Fibroblast of skin of right quadriceps (primary cell): ENCODE measurements at places on chromosomes 5 and 9.

DNA sequence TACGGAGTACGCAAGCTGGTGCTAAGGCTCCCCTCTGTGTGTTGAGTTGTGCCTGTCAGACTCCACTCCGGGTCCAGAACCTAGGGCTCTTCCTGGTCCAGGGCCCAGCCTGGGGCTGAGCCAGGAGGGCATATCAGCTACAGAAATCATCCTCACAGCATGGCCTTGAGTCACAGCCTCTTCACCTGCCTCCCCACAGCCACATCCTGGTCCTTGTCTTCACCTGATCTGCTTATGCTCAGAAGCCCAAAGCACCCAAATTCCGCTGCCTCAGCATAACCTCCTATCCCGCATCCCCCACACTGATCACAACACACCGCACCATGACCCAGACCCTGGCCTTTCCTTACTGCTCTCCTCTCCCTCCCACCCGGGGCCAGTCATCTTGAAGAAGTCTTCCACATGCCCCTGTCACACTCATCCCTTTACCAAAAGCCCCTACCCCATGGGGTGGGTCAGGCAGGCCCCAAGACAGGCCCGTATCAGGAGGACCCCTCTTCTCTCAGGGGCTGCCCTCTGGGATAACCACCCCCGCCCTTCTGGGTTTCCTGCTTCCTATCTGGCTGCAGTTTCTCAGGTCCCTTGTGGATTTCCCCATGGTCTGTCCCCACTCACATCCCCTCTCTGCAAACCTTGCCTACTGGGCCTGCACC is 1.3 kb upstream of the IL3 start:
- DNase-seq, result no peak

- no peak for DNase-seq
Measured at GRCh38 chr5:10324518-10325370, 17.0 kb upstream of the CMBL start.

- peak; percentile 20 for DNase-seq
Measured at GRCh38 chr5:133945568-133945967, 22.9 kb downstream of the C5orf15 start.

- DNase-seq, result no peak
Measured at GRCh38 chr9:132244582-132245455, 83.0 kb downstream of the NTNG2 start.

DNA sequence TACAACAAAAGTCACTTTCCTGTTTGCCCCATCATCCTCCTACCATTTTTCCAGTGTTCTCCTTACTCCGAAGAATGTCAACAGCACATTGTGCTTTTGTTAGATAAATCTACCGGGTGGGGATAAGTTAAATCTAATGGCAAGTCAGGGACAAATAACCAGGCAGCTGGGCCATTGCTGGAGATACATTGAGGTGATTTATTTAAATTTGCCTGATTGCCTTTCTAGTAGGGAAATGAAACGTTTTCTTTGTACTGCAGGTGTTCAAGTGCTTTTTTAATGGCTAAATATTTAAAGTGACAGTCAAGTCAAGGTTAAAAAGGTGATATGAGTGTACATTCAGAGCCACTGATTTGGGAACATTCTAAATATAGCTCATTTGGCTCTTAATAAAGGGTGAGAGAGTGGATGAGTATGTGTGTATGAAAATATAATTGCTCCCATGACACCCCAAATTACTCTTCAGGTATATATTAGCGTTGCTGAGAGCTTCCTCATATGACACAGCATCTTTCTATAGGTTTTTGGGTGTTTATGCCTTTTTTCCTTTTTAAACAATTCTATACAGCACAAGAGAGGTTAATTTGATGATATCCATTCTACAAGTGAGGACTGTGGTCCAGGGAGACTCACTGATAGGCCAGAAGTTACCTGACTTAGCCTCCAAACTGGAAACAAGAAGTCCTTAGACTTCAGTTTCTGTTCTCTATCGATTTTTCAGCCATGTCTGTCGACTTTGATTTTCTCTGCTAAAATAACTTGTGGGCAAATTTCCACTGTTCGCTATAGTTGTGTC is 51.9 kb downstream of the DMRT2 start:
- DNase-seq, result no peak

DNA sequence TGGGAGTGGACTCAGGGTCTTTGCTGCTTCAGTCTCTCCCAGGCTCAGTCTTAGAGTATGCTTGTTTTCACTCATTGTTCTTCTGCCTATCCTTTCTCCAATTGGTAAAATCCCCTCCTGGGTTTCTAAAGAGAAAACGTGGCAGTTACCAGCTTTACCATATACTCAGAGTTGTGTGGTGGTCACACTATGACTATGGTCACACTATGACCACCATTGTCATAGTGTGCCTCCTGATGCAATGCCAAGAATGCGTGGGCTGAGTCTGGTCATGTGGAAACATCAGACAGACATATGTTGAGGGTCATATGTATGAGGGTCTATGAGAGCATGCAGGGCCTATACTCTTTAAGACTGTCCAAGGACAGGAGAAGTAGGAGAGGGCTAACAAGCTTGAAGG is 326.5 kb upstream of the PRR16 start:
- DNase-seq, result no peak

GRCh38 chr9:120715389-120715924 is 1.2 kb upstream of the MEGF9 start:
- DNase-seq, result peak; percentile 81

DNA sequence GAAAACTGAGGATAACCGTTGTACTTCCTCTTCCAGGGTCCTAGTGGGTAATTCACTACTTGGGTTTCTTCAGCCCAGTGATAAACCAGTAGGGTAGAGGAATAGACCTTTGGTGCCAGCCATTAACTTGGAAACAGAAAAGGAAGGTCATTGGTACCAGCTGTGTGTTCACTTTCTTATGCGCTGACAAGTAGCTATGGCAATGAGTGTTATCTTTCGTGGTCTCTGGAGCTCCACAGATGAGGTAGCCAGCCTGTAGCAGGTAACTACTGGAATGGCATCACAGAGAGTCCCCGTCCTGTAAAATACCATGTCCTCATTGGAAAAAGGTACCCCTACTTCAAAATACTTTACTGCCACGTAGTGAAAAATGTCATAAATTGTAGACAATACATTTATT is 2.3 kb downstream of the UHRF2 start:
- no peak for DNase-seq

DNA sequence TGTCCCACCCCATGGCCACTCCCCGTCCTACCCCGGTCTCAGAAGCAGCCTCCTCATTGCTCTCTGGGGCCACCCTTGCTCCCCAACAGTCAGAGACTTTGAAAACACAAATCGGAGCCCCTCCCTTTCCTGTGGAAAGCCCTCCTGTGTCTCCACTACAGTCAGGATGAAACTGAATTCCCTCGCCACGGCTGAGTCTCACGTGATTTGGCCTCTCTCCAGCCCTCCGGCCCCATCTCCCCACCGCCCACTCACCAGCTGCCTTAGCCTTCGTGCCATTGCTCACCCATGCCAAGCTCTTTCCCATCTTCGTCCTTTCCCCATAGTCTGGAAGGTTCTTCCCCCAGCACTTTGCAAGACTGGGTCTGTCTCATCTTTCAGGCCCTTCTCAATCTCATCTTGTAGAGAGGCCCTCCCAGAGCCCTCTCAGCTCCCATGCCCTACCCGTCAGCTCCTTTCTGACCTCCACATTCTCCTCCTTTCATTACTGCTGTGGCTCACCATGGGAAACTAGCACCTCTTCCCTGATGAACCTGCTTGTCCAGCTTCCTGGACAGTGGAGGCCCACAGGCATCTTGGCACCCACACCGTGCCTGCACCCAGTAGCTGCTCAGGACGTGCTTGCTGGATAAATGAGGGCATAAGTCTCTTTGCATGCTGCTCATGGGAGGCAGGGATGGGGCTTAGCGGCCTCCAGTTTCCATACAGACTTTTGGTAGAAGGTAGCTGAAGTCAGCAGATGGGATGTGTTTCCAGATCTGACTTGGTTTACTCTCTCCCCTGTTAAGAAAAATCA is 126.4 kb upstream of the COL5A1 start:
- DNase-seq, result no peak

GRCh38 chr5:93789173-93790067 is 48.0 kb upstream of the POU5F2 start:
- DNase-seq, result peak; percentile 80

DNA sequence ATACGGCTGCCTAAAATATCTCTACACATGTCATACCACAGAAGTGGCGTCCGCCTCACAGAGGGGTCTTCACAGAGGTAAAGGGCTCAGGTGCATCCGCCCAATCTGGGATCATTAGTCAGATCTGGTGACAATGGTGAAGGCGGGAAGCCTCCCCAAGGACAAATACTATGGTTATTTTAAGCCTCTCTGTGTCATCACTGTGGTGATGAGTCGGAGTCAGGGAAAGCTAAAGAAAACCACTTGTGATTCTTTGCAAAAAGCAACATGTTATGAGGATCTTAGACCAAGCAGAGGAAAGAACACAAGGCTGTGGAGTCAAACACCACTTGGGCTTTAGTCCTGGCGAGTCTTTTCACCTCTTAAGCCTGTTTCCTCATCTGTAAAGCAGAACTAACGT is 190.4 kb downstream of the DRD1 start:
- peak; percentile 52 for DNase-seq

- DNase-seq, result peak; percentile 77
Measured at GRCh38 chr9:13485068-13485596, 205.6 kb upstream of the MPDZ start.

DNA sequence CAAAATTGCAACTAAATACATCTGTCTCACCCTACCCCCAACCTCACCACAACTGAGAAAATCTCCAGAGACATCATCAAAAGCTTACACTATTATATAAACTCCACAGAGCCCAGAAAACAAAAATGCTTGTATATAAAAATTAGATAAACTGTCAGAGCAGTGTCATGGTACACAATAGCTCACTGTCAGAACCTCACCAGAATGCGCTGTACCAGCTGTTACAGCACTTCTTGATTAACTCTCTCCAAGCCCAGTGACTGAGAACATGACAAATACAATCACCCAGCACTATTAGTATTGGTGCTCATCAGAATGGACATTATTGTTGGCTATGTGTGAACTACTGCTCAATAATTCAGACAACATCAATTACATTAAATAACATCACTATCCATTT is 65.7 kb downstream of the ZDHHC21 start:
- DNase-seq, result no peak

GRCh38 chr5:62256161-62257019 is 49.6 kb upstream of the KIF2A start:
- no peak for DNase-seq

DNA sequence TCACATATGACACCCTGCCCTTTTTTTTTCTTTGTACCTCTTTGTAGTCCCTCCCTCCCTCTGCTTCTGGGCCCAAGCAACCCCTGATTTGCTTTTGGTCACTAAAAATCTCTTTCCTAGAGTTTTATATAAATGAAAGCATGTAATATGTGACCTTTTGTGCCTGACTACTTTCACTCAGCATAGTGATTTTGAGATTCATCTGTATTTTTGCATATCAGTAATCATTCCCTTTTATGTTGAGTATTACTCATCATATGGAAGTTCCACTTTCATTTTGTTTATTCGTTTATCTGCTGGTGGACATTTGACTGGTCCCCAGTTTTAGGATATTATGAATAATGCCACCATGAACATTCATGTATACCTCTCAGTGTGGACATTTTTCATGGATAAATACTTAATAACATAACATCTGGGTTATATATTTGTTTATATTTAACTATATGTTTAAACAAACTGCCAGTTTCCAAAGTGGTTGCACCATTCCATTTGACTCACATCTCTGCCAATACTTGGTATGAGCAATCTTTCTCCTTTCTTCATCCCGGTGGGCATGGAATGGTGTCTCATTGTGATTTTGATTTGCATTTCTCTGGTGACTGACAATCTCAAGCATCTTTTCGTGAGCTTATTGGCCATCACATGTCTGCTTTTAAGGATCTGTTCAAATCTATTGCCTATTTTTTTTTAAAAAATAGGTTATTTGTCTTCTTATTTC is 115.7 kb upstream of the S1PR3 start:
- DNase-seq, result no peak

GRCh38 chr5:176793736-176794135 is 16.6 kb upstream of the UNC5A start:
- DNase-seq, result no peak

DNA sequence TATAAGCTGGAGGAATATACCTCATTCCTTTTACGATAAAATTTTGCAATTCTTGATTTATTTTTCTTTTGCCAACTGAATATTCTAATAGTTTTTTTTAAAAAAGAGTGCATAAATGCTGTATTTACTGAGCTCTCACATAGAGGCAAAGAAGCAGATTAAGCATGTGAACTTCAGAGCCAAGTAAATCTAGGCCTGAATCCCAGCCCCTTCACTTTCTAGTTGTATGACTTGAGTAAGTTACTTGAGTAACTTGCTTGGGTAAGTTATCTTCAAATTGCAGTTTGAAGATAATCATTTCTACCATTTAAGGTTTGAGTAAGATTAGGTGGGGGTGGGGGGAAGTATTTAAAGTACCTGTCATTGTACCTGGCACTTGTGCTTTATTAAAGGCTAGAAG is 21.8 kb downstream of the LURAP1L start:
- no peak for DNase-seq

- DNase-seq, result no peak
Measured at GRCh38 chr5:7576023-7576715, 180.2 kb downstream of the ADCY2 start.
